ENCODE measurements at places on chromosomes 11 and 22. TPM values are rescaled to one million over a fixed set of nuclear protein-coding genes. Genes with fewer than 3 reads are reported as not detected.

Gene UBQLN3
- 0.10 TPM for total RNA-seq

- no peak for DNase-seq
Measured at GRCh38 chr11:120878781-120879180, 145.1 kb upstream of the TBCEL start.

DNA sequence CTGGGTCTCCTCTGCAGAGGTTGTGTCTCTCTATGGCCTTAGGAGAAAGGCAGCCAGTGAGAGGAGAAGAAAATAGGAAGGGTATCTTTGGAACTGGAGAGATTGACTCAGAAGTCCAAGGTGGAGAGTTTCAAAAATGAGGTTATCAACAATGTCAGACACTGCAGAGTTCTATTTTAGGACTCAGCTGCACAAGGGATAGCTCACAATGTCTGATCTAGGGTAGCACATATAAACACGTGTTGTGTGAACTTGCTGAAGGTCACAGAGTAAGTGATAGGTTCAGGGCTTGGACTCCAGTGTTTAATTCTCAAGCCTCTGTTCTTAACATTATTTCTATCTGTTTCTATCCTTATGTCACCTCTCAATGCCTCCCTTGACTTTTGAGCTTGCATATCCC lies 305.0 kb upstream of the LARGE1 start:
- DNase-seq, result no peak

Gene KRTAP5-2
- not detected for total RNA-seq

Gene ALDH3B1
- not detected for total RNA-seq

DNA sequence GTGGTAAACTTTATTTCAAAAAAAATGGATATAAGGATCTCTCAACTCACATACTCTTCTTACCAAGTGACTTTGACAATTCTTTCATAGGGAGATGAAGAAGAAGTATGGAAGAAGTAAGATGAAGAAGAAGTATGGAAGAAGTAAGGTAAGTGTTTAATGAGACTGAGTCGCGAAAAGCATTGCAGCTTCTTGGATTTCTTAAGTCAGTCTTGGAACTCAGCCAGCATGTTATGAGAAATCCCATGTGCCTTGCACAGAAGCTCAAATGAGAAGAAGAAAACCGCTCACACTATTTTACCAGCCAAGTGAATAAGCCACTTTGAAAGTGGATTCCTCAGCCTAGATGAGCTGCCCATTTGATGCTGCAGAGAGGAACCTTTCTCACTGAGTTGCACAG lies 332.0 kb upstream of the CCDC179 start:
- no peak for DNase-seq

Gene KCNJ4
- total RNA-seq, result not detected

DNA sequence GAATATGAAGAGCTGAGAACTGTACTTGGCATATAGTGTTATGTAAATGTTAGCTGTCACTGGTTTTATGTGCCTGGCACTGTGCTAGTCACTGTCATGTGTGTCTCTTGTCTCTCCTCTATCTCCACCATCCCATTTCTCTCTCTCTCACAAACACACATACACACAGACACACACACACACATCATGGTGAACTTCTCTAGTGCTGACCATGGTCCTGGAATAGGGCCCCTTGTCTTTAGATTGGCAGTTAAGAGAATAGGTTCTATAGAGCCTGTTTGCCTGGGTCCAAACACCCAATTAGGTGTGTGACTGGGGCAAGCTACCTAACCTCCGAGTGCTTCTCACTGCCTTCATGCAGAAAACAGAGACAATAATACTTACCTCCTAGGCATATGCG lies 109.7 kb upstream of the NARS2 start:
- no peak for DNase-seq

DNA sequence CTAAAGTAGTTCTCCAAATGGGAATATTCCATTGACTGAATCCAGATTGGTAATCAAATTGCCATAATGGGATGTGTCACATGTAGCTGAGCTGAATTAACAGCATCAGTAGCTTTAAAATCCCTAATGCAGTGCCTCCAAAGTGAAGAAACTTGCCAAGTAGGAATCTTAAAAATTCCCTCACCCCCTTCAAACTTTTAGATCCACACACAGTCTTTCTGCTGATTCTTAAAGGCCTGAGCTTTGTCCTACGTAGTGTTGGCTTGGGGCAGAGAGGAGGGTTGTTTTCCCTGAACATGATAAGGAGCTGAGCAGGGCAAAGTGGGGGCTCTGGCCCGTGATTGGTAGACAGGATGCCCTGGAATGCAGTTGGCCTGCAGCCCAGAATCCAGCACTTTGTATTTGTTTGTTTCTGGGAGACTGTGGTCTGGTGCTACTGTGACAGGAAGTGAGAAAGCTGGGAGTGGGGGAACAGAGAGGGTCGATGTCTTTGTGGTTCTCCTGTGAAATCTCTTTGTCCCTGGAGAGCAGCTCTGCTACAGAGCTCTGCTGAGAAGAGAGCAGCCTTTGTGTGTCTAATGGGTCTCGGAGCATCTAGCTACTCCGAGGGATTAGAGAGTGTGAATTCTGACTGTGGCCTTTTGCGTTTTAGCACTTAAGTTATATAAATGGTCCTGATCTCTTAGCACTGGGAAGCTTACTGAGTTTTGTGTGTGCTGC lies 16.9 kb downstream of the CTNND1 start:
- DNase-seq, result no peak

Gene LIN7C
- total RNA-seq, result 20.4 TPM

GRCh38 chr22:39598017-39598965 lies 27.7 kb downstream of the CACNA1I start:
- DNase-seq, result no peak

DNA sequence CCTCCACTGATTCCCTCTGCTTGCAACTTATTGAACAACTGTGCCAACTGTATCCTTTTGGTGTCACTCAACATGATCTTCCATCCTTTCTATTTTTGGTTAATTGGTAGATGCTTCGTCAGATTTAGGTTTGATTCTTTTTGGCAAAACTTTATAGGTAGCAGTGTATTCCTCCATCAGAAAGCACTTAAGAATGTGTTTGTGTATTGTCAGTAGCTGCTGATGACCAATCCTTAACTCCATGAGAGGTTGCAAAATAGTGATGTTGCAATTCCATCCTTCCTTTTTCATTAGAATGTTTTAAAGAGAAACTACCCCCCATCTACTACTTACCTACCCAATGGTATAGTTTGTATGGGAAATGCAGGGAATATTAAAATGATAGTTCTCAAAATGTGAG lies 22.1 kb downstream of the FAM76B start:
- no peak for DNase-seq

- no peak for DNase-seq
Measured at GRCh38 chr11:116692318-116693101, 80.3 kb downstream of the BUD13 start.

DNA sequence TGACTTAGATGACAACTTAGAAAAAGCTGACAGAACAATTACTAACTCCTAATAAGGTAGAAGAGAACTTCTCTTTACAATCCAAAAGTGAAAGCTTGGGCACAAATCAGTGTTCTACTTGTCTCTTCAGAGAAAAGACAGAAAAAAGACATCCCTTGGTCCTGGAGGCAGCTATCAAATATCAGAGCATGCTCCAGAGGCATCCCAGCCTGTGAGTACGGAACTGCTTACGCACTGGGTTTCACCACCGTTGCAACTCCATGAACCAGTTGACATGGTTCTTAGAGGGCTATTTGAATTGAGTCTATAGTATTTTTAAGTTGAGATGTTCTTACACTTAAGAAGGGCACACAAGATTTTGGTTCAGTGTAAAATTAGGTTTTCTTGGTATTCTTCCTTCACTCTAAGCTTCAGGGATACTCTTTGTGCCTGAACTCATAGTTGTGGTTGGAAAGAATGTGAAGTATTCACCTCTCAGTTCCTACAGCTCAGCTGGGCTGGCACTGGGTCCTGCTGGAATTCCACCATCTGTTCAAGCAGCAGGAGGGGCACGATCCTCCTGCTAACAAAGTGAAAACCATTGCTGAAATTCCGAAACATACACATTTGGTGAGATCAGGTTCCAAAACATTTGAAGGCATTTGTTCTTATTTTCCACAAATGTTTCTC lies 6.3 kb downstream of the AKIP1 start:
- DNase-seq, result no peak

Gene TST
- total RNA-seq, result 5.1 TPM

DNA sequence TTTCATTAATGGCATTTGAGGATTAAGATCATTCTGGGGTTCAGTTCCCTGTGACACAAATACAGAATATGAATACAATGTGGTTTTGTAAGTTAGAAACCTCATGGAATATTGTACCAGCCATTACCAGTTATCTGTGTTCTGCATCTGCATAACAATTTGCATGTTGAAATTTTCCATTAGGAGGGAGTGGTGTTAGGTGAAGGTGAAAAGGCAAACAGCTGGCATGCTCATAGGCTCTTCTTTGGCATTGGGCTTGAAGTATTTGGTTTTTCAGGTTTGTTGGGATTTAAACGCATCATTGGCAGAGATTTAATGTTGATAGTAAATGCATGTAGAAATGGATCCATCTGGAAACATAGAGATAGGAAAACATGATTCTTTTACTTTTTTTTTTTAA lies 18.6 kb downstream of the RTN3 start:
- DNase-seq, result no peak

GRCh38 chr11:40290171-40290631 lies 1169.3 kb downstream of the LRRC4C start:
- no peak for DNase-seq

Gene ACRV1
- not detected for total RNA-seq

DNA sequence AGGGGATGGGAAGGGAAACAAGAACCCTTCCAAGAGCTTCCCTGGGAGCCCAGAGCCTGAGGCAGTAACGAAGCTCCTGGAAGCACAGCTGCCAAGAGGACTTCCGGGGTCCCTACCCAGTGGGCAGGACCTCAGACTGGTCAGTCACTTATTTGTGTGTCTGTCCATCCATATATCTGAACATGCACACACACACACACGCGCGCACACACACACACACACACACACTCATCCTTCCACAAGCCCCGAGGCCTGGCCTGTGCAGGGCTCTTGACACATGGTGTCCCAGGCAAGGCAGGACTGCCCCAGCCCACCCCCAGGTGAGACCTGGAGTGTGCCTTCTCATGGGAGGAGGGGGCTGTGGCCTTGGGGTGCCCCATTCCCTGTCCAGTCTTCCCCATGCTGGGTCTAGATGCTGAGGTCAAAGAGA lies 44.9 kb downstream of the IGLL5 start:
- DNase-seq, result no peak

Gene IGF2
- total RNA-seq, result 2.0 TPM

DNA sequence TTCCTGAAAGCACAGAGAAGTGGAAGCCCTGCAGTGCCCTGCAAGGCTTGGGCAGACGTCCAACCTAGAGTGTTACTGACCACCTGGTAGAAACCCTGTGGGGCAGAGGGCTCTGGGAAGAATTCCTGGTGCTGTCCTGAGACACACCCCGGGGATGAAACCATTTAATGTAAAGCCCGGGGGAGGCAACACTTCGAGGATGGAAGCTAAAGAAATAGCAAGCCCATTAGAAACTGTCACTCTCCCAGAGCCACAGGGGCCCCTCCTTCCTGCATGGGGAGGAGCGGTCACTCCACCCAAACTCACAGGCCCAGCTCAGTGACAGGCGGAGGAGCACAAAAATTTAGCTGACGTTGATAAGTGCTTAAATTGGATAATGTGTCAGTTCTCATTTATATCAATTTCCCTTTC lies 57.6 kb downstream of the NRXN2 start:
- DNase-seq, result no peak

DNA sequence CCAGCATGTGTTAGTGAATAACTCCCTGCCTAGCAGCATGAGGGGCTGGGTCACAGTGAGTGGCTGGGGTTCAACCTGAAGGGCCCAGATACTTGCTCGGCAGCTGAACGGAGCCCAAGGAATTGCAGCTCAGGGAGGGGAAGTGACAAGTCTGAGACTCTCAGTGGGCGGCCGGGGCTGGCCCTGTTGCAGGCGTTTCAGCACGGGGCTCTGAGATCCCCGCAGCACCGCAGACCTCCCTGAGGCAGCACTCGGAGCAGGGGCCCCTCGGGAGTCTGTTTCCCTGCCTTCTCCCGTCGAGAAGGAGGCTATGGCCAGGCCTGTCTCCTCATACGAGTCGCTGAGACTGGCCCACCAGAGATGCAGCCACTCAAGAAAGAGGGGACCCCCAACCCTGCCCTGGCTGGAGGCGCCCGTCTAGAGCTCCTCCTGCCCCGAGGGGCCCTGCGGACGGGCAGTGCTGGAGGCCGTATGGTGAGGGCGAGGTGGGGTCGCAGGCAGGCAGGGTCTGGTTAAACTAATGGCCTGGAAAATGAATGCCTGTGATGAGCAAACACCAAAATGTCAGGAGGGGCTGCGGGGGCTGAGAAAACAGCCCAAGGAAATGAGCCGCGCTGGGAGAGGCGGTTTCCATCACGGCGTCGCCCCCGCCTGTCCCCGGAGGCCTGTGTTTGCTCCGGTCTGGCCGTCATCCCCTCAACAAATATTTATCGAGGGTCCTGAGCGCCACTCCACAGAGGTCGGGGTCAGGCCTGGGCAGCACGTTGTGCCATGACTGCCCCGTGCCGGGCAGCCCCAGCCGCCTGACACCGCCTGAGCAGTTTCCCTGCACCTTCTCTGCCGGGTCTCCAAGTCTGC lies 9.3 kb downstream of the TSSC4 start:
- DNase-seq, result no peak

GRCh38 chr22:28405588-28405987 lies 274.1 kb downstream of the TTC28 start:
- DNase-seq, result no peak

GRCh38 chr22:49514641-49515040 lies 313.0 kb downstream of the BRD1 start:
- DNase-seq, result no peak

- DNase-seq, result no peak
Measured at GRCh38 chr11:8381871-8382396, 118.3 kb upstream of the LMO1 start.

GRCh38 chr11:20599221-20600019 lies at the start of gene SLC6A5:
Gene SLC6A5 (plus strand): TSS chr11:20599608. CDS start chr11:20599673, 65 bp downstream.
- DNase-seq, result peak; percentile 51

DNA sequence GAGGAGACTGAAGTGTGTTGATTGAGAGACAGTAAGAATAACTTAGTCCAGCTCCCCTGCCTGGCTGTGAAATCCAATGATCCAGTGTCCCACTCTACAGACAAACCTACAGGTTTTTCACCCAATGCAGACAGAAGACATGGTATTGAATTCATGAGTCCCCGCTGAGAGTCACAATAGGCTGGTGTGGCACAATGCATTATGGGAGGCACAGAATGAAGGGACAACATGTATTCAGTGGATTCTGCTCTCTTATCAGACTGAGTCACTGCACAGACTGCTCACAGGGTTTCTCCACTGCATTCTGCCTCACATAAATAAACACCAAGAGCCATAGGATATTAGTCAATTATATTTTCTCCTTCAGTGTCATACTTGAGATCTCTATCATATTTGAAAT lies 55.2 kb upstream of the TOP3B start:
- DNase-seq, result no peak

DNA sequence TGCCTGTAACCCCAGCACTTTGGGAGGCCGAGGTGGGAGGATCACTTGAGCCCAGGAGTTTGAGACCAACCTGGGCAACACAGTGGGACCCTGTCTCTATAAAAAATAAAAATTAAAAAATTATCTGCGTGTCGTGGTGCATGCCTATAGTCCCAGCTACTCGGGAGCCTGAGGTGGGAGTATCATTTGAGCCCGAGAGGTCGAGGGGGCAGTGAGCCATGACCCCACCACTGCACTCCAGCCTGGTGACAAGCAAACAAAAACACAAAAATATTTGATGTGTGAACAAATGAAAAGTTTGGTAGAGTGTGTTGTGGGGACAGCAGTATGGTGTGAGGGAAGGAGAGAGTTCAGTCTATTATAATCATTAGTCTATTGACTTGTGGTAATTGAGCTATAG lies 90.8 kb upstream of the PARVA start:
- DNase-seq, result no peak

- no peak for DNase-seq
Measured at GRCh38 chr11:63880403-63880790, 36.6 kb downstream of the RCOR2 start.

Gene APOBEC3A
- not detected for total RNA-seq

All from activated naive CD4-positive, alpha-beta T cell treated with anti-CD3 and anti-CD28 coated beads, Interleukin-2, amount 50 U/mL, for 72 hours (primary cell).